ENCODE measurements at places on chromosomes 2 and 18.
A peak's percentile ranks its signal among the peaks of the same experiment; 100 is the strongest.

- no peak for DNase-seq
Observed at GRCh38 chr2:51781691-51782090, 749.8 kb upstream of the NRXN1 start.

DNA sequence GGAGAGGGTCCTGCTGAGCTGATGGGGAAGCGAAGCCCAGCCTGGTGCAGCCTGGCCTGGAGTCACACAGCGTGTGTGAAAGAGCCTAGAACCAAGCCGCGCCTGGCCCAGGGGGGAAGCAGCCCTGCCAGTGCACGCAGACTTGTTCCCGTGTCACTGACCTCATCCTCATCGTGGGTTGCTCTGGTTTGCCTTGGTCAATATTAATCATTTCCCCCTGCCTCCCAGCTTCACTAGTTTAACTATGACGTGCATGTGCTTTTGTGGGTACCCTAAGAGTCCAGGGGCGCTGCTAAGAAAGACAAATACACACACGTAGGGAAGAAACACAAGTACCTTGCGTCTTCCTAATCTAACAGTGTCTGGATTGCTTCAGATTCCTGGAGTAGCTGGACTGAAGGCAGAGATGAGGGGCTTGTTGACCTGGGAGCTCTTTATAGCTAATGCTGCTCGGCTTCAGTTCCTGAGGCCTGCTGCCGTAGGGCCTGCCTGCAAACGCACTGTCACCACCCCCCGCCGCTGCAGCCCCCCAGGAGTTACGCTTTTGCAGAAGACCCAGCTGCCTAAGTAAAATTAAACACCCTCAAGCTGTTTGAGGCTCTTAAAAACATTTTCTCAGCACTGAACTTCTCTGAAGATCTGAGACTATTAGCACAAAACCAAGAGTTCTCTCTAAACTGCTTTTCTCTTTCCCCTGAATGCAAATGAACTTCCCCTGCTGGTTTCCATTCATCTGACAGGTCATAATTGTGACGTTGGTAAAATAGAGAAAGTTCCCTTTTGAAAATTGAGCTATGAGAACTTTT, 159.2 kb downstream of the FAM210A start:
- no peak for DNase-seq

DNA sequence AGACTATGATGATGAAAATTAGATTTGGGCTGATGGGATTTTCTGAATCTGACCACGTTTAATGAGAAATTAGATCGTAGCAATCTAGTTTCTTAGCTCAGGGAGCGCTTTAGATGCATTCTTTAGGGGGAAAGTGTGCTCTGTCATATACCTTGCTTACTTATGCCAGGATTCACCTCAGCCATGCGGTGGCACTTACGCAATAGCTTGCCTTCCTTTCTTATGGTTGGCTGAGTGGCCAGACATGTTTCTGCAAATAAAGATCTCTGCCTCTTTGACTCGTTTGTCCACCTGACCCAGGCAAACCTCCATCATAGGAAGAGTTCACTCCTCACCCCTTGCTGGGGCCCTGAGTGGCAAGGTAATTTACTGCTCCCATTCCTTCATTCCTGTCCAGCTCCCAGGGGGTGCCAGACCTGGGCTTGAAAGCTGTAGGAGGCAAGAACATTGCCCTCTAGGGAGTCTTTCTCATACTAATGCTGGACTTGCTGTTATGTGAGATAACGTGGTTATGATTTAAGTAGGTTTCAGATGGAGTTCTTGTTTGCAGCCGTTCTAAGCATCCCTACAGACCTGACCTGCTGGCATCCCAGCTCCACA, 57.1 kb downstream of the FBLN7 start:
- DNase-seq = no peak

DNA sequence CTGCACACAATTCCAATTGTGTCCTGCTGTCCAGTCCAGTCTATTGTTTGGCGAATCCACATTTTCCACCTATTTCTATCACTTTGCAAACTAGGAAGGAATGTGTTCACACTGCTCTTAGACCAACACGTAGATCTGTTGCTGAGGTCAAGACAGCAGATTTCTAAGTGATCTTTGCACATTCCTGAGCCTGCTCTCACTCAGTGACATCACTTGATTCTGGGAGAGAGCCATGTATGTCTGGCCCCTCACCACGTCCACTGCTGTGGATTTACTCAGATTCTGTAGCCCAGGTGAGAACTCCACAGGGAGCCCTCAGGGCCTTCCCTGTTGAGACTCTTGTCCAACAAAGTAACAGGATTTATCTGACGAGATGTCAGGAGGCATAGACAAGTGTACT, 317.2 kb downstream of the TSN start:
- DNase-seq = peak; percentile 96

DNA sequence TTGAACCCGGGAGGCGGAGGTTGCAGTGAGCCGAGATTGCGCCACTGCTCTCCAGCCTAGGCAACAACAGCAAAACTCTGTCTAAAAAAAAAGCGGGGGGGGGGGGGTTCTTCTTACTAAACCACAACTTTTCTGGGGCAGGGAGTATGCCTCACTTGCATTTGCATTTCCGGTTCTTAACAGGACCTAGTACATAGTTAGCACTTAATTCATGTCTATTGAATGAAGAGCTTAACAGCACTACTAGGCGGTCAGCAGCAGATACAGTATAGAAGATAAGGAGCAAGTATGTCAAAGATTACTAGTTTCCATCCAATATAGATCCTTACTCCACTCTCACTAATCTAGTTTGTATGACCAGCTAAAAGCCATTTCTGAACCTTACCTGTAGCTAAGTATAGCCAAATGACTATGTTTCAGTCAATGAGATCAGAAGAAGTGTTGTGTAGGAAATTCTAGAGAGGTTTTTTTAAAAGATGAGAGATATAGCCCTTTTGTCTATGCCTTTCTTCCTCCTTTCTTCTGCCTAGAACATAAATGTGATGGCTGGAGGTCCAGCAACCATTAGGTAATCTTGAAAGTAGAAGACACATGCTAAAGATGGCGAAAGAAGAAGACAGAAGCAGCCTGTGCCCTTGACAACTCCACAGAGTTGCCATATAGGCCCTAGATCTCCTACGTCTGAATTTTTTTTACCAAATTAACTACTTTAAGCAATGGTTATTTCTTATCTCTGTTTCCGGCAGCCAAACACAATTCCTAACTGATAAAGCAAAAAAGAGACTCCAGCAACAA, 11.3 kb downstream of the HYCC2 start:
- DNase-seq = no peak

- DNase-seq = no peak
Observed at GRCh38 chr2:128390256-128390990, 71.8 kb upstream of the HS6ST1 start.

Measured in NCI-H460 (cell line).